ENCODE measurements at places on chromosomes 1 and 21. TPM values are rescaled to one million over a fixed set of nuclear protein-coding genes. Genes with fewer than 3 reads are reported as not detected.

GRCh38 chr1:201042779-201043461 is 19.4 kb upstream of the KIF21B start:
- DNase-seq = no peak

GRCh38 chr1:229368347-229368746 is 25.5 kb upstream of the CCSAP start:
- no peak for DNase-seq

DNA sequence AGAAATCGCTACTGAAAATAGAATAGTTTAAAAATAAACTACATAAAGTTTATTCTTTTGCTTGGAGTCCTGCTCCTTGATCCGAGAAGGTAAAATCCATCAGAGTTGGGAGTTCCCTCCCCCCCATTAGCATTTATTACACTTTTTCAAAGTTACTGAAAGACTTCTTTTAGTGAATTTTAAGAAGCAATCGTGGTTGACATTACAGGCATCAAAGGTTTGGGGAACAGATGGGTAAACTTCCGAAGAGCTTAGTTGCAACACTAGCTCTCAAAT is 31.0 kb upstream of the NFIA start:
- DNase-seq = no peak

- DNase-seq = no peak
These were observed 23.4 kb upstream of the DR1 start for GRCh38 chr1:93322349-93322748.

GRCh38 chr1:198716051-198716450 is 77.2 kb downstream of the PTPRC start:
- no peak for DNase-seq

DNA sequence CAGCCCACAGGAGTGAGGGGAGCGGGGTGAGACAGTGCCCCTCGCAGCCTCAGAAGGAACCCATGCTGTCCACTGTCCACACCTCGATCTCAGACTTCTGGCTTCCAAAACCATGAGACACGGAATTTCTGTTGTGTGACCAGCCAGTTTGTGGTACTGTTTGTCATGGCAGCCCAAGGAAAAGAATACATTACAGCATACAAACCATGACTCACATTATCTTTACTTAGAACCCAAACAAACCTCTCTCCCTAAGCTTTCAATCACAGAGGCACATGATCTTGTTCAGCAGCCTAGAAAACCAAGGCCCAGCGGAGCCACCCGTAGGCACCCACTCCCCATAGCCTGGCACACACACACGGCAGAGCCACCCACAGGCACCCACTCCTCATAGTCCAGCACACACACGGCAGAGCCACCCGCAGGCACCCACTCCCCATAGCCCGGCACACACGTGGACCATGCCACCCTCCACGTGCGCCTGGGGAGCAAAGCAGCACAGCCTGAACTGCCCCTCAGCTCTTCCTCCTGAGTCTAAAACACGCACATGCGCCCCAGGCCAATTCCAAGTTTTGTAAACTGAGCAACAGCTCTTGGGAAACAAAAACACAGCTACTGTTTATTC is 458 bp upstream of the KRTAP10-4 start:
- DNase-seq = peak; percentile 17

- DNase-seq = no peak
These were observed 492.6 kb downstream of the KCNT2 start for GRCh38 chr1:196115646-196116045.

- no peak for DNase-seq
These were observed 43.3 kb upstream of the TSHB start for GRCh38 chr1:114986286-114986685.

GRCh38 chr21:42403611-42404231 is at the start of gene UBASH3A:
TSS of gene UBASH3A (plus strand) at chr21:42403902. CDS start at chr21:42403946, 44 bp downstream.
- DNase-seq = no peak

DNA sequence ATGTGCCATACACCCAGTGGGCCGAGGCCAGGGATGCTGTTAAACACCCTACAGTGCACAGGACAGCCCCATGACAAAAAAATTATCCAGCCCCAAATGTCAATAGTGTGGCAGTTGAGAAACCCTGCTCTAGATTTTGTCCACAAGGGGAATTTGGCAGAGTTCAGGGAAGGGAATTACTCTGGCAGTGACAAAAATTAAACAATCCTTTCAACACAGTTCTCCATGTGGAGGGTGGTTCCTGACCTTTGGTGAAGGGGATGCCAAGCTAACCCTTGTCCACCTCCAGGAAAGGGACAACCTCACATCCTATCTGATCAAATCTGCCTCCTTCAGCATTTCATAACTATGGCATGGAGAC is 28.4 kb upstream of the CD84 start:
- no peak for DNase-seq

DNA sequence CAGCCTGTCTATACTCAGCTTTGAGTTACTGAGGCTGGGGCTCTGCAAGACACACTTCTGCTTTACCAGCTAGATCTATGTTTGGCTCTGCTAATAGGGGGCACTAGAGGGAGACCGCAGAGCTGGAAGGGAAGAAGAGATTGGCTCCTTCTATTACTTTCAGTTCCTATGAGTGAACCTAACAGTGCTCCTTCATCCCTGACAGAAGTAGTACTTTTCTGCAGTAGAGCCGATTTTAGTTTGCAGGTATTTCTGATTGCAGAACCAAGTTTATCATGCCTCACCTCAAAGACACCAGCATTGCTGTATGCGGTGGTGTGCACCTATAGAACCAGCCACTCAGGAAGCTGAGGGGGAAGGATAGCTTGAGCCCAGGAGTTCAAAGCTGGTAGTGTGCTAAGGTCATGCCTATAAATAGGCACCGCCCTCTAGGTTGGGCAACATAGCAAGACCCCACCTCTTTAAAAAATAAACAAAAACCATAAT is 5.7 kb upstream of the ZDHHC18 start:
- no peak for DNase-seq

GRCh38 chr1:47561523-47562007 is 123.7 kb downstream of the FOXD2 start:
- DNase-seq = no peak

GRCh38 chr1:9596415-9597123 is 7.9 kb downstream of the TMEM201 start:
- DNase-seq = no peak

- no peak for DNase-seq
These were observed 19.7 kb downstream of the PTAFR start for GRCh38 chr1:28156821-28157220.

GRCh38 chr1:10824821-10825540 is 28.5 kb upstream of the CASZ1 start:
- peak; percentile 59 for DNase-seq

DNA sequence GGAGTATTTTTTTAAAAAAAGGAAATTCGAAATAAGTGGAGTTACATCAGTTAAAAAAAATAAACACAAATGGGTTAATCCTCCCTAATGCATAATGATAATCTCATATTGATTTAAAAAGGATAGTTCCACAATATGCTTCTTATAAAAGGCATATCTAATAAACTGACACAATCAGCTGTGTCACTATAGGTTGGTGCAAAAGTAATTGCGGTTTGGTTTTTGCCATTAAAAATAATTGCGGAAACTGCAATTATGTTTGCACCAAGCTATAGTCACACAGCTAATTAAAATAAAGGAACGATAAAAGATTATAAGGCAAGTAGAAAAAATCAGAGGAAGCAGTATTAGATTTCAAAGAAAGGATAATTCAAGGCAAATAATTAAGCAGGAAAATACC is 21.0 kb upstream of the IFI44L start:
- DNase-seq = no peak

DNA sequence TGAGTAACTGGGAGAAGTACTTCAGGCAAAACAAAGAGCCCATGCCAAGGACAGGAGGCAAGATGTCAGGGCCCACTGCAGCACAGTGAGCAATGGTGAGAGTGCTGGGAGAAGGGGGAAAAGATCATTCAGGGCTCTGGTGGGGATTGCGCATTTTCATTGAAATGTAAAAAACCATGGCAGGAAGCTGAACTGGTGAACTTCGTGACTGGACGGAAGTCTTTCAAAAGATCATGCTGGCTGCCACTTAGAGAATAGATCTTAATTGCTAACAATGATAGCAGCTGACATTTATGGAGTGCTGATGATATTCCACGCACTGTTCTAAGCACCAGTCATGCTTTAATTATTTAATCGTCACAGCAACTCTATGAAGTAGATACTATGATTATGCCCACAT is 107.0 kb downstream of the TGFBR3 start:
- no peak for DNase-seq

DNA sequence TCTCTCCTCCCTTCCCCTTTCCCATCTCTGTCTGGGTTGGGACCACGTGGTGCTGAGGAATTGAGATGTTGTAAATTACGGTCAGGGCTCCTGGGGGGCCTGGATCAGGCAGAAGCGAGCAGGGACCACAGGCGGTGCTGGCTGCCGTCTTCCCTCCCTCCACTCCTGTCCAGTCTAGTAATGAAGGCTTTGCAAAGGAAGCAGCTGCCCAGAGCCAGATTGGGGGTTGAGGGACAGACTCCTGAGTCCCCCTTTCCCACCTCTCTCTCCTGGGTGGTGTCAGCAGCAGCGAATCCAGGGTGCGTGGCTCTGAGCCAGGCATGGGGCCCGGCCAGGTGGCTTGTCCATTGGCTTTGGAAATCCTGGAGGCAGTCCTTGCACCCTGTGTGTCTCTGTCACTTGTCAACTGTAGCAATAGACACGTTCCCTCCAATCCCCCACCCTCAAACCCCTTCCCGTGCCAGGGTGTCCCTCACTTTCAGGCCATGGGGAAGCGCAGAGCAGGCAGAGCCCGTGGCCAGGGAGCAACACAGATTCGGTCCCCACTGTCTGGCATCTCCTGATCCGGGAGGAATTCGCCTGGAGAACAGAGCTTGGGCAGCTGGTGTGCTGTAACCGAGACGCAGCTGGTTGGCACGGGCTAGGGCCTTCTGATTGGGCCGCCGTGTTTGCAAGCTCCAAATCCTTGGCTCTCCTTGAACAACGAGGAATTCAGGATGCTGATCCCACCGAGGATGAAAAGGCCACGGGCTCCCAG is 64.8 kb upstream of the WNT4 start:
- no peak for DNase-seq

GRCh38 chr1:197674286-197674685 is 101.0 kb downstream of the DENND1B start:
- no peak for DNase-seq

DNA sequence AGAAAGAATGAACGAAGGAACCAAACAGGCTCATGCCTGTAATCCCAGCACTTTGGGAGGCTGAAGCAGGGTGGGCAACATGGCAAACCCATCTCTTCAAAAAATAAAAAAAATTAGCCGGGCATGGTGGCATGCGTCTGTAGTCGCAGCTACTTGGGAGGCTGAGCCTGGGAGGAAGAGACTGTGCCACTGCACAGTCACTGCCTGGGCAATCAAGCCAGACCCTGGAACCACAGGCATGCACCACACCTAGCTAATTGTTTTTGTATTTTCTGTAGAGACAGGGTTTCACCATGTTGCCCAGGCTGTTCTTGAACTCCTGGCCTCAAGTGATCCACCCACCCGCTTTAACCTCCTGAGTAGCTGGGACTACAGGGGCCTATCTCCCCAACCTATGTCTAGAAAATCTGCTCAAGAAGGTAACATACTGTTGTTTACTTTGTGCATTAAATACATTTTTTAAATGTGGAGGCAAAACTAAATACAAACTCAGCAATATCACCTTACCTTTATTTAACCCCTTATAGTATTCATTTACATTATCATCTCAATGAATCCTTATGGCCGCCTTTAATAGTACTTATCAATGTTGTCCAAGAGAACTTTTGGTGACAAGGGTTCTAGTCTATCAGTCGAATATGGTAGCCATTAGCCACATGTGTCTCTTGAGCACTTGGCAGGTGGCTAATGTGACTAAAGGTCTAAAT is 2.7 kb downstream of the KHDC4 start:
- no peak for DNase-seq

GRCh38 chr1:173433751-173434326 is 43.3 kb upstream of the PRDX6 start:
- no peak for DNase-seq

- no peak for DNase-seq
These were observed 1.5 kb downstream of the PHGDH start for GRCh38 chr1:119713039-119713748.

Gene GJC2
- 2.0 TPM for total RNA-seq

Gene TCHHL1
- total RNA-seq = not detected

Gene GJA8
- total RNA-seq = not detected

Gene KIF26B
- total RNA-seq = 5.9 TPM

Gene PTGS2
- not detected for total RNA-seq

Gene BEST4
- total RNA-seq = not detected

Gene ADGRL4
- total RNA-seq = not detected
